PC-3 (cell line): ENCODE measurements at places on chromosomes 3 and 15. TPM values are rescaled to one million over a fixed set of nuclear protein-coding genes. Genes with fewer than 3 reads are reported as not detected.

DNA sequence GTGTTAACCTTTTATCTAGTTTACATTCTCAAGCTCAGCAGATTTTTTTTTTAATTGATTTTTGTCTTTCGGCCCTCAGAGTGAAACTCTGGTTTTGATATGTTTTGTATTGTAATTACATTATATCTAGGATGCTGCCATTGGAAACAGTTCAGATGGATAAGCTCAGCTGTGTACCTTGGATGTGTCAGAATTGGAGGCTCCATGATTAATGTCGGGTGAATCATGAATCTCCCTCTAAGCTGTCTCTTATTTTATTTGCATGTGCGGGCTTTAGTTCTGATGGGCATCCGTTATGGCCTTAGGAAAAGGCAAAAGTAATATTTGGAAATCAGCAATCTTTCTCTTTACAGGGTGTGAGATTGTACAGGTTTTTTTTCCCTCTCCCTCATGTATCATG, 4.2 kb downstream of the PTPRG start:
- no peak for DNase-seq

DNA sequence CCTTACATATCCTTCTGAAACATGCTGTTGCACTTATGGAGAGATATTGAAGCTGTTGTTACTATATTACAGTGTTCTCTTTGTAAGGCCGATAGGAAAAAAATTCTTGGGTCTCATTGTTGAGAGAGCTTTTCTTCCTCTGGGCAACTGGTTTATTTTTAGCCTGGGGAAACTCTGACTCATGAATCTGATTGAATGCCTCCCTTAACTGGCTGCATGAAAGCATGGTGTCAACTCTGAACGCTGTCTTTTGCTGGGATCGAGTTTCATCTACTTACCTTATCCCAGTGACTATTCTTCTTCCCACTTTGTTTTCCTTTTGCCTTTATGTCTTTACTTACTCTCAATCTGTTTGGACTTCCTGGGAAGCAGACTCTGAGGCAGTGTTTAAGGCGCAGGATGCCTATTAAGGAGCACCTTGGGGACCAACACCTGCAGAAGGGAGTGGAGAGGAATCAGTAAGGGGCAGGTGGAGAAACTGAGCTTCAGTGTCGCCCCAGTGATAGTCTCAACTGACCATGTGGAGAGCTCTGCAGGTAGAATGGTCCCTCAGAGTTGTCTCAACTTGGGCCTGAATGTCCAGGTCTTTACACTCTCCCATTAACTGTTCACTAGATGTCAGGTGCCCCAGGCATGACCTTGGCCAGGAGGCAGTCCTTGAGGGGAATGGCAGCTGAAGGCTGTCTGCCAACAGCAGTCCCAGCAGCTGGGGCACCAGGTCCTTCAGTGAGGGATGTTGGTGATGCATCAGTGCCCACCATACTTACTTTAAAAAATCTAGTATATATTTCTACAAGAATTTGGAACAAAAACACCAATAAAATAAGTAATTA, 88.9 kb upstream of the CCNL1 start:
- DNase-seq, result peak; percentile 92

DNA sequence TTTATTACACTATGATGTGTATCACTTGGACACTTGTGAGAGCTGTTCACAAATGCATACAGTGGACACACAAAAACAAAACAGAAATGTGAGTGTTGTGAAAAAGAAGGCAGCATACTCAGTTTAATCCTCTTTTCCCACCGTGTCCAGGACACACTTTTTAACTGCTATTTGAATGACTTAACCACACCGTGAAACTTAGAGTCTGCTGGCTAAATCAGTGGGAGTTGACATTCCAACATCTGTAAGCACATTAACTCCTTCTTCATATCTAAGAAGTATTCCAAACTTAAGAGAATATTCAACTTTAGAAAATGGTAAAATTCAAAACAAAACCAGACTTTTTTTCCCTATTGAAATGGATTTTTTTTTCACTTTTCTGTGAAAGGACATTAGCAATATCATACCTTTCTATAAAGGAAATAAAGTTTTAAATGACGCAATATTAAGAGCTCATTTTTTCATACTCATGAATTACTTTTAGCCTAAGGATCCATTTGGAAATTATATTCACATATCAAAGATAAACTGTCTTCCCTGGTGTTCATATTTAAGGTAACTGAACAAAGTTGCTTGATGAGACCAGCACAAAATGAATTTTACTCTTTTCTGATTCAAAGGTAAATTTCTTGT, 316.6 kb downstream of the RBMS3 start:
- no peak for DNase-seq

GRCh38 chr15:78319588-78319987, 20.2 kb upstream of the SKIC8 start:
- no peak for DNase-seq

Gene PRTG
- total RNA-seq, result 1.4 and 5.2 TPM in 2 replicates

DNA sequence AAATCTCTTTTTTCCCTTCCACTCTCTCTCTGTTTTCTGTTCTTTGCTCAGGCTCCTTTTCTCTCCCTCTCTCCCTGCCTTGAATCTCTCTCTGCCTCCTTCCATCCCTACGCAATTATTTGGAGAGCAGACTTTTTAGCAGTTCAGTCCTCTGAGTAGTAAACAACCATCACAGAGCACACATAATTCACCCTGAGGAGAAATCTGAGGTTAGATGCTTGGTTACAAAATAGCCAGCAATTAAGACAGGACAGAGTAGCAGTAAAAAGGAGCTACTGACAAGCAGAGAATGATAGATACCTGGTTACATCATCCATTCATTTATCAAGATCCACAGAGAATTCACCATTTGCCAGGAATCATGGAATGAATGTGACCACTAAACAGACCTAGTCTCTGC, 25.5 kb downstream of the SLC9A9 start:
- DNase-seq, result no peak

Gene GOLGA6L7
- total RNA-seq, result not detected in 2 replicates

DNA sequence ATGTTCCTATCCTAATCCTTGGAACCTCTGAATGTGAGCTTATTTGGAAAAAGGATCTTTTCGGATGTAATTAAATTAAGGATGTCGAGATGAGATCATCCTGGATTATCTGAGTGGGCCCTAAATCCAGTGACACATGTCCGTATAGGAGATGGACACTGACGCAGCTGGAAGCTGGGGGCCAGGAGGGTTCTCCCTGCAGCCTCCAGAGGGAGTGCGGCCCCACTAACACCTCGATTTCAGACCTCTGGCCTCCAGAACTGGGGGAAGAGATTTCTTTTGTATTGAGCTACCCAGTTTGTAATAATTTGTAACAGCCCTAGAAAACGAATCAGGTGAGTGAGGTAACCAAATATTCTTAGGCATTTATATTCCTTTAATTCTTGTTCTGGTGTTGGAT, 2.5 kb downstream of the DNAJB8 start:
- no peak for DNase-seq

DNA sequence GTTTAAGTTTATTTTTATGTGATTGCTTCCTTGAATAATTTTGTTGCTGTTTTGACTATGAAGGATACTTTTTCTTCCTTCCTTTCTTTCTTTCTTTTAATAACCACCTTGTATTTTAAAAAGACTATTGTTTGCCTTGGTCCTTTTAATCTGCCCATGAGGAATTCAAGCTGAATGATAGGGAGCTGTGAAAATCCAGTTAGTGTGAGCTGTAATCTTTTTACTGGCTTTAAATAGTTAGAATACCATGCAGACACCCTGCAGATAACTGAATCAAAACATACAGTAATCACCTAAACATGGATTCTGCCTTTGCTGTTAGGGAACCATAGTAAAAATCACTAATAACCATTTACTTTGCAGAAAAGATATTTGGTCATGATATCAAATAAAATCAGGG, 110.7 kb downstream of the RSRC1 start:
- no peak for DNase-seq

GRCh38 chr15:50764461-50765194, 878 bp downstream of the SPPL2A start:
- peak; percentile 2 for DNase-seq

Gene CCR1
- total RNA-seq, result 0.15 TPM in 1 of 2 replicates, not detected in the other

DNA sequence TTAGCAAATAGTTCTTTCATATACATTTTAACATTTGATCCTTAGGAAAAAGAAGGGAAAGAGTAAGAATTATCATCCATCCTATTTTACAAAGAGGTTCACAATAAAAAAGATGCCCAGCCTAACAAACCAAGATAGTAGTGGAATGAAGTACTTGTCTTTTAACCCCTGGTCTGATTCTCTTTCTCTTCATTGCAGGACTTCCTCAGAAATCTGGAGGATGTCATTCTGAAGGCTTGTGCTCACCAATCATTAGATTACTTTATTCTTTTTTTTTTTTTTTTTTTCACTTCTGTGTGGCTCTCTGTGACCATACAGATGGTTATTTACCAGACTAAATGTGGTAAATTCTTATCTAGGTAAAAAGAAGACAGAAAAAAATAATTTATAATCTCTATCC, 7.0 kb downstream of the HDGFL3 start:
- no peak for DNase-seq

DNA sequence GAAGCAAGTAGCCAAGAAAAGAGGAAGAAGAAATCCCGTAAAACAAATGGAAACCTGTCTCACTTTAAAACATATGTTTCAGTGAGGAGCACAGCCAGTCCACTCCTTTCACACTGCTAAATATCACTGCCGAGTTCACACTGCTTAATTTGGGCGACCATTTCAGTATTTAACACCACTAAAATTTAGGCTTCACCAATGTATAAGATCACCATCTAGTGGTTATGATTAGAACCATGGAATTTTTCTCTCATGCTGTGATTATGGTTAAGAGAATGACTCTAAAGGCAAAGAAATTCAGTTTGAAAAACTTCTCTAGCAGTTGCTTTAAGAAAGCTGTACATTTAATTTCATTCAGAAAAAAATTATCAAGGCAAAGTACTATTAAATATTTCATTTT, 16.6 kb downstream of the SLC4A7 start:
- peak; percentile 72 for DNase-seq

Gene SERINC4
- not detected in 2 replicates for total RNA-seq

Gene RLBP1
- not detected in 2 replicates for total RNA-seq

DNA sequence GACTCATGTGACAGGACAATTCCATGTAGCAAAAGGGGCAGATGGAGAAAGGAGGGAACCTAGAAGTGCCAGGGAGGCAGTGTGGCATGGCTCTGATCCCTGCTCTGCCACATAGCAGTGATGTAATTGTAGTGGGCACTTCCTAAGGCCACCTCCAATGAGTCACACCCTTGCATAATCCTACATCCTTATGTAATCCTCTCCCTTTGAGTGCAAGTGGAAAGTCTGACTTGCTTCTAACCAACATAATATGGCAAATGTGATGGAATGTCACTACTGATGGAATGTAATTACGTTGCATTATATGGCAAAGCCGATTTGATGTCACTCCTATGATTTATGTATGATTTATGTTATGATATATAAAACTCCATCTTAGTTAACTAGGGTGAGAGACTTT, 72.9 kb upstream of the ATP2C1 start:
- peak; percentile 83 for DNase-seq

- peak; percentile 85 for DNase-seq
These were observed 39.7 kb upstream of the VEPH1 start for GRCh38 chr3:157542711-157543500.

- DNase-seq, result no peak
These were observed 44.5 kb downstream of the BCL2L10 start for GRCh38 chr15:52068004-52068615.

GRCh38 chr15:90907838-90908507, 4.9 kb downstream of the MAN2A2 start:
- DNase-seq, result no peak

DNA sequence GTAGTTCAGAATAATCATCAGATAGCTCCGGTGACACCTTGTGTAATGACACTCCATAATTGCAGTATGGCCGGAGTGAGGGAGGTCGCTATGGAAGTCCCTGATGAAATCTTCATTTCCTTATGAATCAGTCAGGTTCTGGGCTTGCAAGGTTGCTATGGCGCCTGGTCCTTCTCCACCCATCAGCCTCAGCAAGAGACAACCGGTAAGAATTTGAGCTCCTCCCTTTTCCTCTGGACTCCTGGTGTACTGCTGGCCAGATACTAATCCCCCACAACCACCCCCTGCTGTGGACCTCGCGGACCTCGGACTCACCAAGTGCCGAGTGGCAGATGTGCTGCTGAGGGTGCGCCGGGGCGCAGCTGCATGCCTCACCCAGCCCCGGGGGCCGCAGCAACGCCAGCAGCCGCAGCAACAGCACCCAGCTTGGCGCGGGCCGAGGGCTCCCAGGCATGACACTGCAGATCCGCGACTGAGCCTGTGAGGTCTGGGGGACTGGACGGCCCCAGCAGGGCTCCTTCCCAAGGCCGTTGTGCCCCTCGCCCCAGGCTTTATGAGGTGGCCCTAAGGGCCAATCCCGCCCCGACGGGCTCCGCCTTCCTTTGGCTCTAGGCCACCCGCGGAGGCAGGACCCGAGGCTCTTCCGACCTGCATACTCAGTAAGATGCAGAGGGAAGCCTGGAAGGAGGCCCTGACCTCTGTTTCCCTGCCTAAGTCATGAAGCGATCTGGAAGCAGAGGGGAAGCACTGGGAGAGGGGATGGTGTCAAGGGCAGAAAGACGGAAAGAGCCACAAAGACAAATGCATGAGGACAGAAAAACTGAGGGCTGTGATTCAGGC, at the start of gene TIMP4:
TIMP4 (minus strand) TSS at position 526 of the 840 bp plus-strand sequence; CDS start at position 454, 72 bp downstream.
- peak; percentile 27 for DNase-seq

GRCh38 chr3:102141928-102142239, 292.6 kb downstream of the NFKBIZ start:
- no peak for DNase-seq

GRCh38 chr3:22231061-22231460, 480.1 kb upstream of the ZNF385D start:
- peak; percentile 19 for DNase-seq

GRCh38 chr3:50749822-50750221, 75.1 kb downstream of the DOCK3 start:
- no peak for DNase-seq
